ENCODE measurements at places on chromosomes 7 and 10.

DNA sequence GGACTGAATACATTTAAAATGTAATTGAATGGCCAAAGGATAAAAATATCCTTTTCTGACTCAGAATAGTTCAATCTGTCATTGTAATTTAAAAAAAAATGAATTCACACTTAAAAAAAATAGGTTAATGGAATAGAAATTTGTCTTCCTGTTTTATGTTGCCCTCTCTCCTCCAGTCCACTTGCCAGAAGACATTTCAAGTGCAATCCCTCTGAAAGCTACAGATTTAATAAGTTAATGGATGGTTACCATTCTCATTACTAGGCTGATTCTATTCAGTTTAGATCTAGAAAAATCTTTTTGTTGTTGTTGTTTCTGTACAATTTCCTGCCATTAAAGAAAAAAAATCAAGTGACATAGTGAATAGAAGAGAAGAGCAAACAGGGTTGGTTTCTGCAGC, 142.9 kb downstream of the SKAP2 start:
- DNase-seq: no peak

- DNase-seq: no peak
Observed at GRCh38 chr7:150313367-150313809, 9.8 kb upstream of the LRRC61 start.

- DNase-seq: no peak
Observed at GRCh38 chr7:155286686-155287085, 11.0 kb upstream of the INSIG1 start.

- DNase-seq: no peak
Observed at GRCh38 chr10:126673565-126673964, 3.1 kb upstream of the C10orf90 start.

DNA sequence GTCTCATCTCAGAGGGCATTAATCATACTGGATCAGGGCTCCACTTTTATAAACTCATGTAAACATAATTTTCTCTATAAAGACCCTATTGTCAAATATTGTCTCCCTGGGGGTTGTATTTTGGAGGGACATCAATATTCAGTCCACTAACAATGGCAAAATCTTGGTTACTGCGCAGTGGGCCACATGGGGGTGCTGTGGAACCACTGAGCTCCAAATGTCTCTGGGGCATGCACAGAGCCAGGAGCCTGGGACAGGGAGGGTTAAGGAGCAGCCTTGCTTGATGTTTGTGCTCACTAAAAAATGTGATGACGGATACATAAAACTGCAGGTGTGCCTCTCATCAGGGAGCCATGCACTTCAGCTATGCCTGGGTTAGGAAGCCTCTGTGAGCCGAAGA, 62.1 kb upstream of the PRSS58 start:
- no peak for DNase-seq

GRCh38 chr7:141359740-141360415, 191.3 kb upstream of the AGK start:
- no peak for DNase-seq

DNA sequence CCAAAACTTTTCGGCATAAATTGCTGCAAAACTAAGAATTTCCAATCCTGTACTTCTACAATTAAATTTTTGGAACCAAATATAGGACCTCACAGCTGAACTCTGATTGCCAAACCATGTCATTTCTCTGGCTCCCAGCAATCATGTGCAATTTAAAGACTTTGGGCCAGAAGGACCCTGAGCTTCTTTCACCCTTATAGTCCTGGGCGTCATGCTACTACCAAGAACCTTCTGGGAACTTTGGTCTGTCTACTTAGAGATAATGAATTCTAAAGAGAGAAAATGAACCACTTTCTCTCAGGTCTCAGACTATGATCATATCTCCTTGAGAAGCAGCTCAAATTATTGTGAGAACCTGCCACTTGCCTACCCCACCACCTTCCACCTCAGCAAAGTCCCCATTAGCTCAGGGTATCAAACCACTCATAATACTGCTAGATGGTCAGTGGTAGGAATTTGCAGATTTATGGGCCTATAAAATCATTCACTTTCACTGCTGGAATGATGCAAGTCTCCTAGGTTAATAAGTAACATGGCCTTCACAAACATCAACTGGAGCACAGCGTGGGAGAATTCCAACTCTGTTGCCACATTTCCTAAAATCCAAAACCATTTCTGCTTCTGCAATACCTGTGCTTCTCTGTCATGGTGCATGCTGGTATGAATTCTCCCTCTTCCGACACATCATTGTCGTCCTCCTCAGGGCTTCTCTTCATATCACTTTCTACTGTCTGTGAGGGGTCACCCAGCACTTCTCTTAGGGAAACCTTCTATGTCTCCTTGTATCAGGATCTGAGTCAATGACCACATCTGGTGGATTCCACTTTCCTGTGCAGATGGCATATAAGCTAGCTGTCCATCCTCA, 6.6 kb upstream of the WDR91 start:
- DNase-seq: no peak

- no peak for DNase-seq
Observed at GRCh38 chr7:462173-463103, 57.2 kb downstream of the PDGFA start.

DNA sequence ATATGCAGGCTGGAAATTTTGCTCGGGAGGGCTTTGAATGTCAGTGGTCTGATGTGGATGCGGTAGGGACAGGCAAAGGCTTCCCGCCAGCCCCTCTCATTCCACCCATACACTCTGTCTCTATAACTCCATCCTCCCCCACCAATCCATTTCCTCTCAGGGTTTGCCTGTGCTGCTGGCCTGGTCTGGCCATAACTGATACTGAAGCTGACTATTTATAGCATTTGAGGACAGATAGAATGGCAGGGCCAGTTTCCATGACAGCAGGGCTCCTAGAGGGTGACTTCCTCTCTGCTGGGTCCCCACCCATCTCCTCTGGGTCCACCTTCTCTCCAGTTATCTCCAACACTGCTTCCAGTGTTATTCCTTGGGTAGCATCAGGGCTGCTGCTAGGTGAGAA, 6.6 kb upstream of the PDLIM1 start:
- no peak for DNase-seq

- no peak for DNase-seq
Observed at GRCh38 chr7:36281945-36282717, 107.5 kb upstream of the ANLN start.

DNA sequence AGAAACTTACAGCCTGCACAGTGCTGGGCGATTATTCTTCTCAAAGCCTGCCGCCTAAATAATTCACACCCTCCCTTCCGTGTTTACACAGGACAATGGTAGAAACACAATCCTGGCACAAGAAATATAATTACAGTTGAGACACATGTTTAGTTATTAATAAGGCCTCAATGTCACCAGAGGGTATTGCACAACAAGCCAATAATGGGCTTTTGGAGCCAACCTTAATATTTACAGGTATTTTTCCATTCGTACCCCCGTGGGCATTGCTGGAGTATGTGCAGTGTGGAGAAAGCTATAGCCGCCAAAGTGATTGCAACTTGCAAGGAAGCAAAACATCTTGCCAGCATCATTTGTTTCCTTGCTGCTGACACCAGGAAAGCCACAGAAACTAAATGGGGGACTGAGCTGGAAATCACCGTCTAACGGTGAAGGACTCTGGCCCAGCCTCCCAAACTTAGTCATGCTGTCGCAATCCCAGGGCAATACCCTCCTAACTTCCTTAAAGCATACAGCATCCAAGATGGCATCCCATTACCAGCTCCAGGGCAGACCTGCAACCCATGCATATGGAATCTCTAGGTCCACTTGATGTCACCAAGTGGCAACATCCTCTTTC, 8.6 kb downstream of the CALN1 start:
- no peak for DNase-seq

- no peak for DNase-seq
Observed at GRCh38 chr10:100345570-100346330, 1.3 kb upstream of the SCD start.

DNA sequence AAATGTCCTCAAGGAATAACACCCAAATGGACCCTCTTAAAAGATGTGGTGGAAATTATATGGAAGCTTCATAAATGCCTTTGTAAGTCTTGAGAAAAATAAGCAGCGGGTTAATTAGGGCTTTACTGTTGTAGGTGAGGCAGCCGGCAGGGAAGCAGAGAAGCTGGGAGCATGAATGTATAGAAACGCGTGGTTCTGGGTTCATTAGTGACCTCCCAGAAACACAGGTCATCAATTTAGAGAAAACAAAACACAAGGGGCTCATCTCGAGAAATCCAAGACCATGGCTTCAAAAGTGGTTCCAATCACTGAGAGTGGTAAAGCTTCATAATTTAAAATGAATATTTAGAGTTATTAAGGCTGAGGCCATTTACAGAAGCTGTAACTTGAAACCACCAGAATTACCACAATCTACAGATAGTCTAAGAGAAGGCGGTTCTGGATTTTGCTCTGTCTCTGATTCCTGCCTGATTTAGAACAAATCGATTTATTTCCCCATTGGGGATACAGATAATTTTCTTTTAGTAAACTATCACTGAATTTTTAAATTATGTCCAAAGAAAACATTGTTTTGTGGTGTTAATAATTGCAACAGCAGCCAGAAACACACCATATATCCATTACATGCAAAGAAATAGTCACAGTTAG, 20.7 kb downstream of the GARIN1A start:
- DNase-seq: no peak

GRCh38 chr7:16940776-16941175, 59.0 kb upstream of the AGR3 start:
- DNase-seq: no peak

GRCh38 chr7:12493407-12493806, 77.1 kb upstream of the SCIN start:
- DNase-seq: no peak

GRCh38 chr7:89377219-89377618, 581.7 kb upstream of the TEX47 start:
- no peak for DNase-seq

GRCh38 chr10:119143657-119144056, 21.9 kb downstream of the SFXN4 start:
- no peak for DNase-seq

- DNase-seq: peak; percentile 84
Observed at GRCh38 chr10:14604181-14605142, 170.2 kb downstream of the FAM107B start.

DNA sequence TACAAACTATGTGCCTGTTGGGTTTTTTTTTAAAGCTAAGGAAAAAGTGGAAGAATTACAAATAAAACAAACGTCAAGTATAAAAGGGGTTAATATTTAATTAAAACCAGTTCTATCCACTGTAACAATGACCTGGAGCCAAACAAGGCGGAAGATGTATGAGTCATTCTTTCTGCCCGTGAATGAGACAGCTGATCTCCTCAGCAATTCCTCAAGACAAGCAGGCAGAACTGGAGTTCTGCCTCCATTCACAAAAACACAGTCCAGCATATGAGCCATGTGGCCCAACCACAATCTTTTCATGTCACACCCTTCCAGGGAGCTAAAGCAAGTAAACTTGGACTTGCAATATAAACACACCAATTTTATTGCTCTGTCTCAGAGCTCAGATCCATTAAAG, 8.4 kb downstream of the ETV1 start:
- DNase-seq: no peak

DNA sequence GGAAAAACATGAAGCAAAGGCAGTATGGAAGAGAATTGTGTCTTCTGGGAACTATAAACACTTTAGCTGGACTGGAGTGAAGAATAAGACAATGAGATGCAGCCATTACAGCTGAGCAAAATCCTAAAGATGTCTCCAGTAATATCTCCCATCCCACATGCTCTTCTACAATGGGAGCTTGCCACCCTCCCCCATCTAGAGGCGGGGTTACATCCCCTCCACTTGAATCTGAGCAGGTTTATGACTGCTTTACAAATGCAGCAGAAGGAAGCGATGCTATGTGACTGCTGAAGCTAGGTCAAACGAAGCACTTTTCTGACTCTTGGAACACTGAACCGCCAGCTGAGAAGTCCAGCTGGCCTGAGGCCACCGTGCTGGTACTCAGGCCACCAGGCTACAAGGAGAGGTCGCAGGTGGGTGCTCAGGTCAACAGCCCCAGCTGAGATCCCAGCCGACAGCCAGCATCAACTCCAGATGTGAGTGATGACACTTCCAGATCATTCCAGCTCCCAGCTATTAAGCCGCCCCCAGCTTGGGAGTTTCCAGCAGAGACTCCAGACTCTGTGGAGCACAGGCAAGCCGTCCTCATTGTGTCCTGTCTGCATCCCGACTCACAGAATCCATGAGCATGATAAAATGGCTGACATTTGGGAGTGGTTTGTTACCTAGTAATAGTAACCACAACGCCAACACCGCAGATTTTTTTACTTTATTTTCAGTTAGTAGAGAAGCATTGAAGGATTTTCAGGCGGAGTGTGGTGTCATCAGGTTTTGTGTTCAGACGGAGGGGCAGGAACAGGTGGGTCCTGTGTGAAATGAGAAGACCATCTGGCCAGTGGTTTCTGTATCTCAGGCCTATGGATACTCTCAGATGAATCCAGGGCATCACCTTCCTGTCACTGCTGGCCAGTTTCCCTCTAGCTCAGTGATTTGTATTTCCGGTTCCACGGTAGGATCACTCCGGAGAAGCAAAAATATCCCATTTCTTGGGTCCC, 89.3 kb downstream of the NPY start:
- no peak for DNase-seq

- no peak for DNase-seq
Observed at GRCh38 chr7:55046582-55047342, 27.9 kb downstream of the EGFR start.
